ENCODE measurements at places on chromosomes 2 and 18.

GRCh38 chr18:27361477-27361876, 176.4 kb upstream of the CHST9 start:
- DNase-seq, result no peak

- peak; percentile 15 for DNase-seq
Measured at GRCh38 chr2:109031476-109032228, 42.6 kb upstream of the EDAR start.

DNA sequence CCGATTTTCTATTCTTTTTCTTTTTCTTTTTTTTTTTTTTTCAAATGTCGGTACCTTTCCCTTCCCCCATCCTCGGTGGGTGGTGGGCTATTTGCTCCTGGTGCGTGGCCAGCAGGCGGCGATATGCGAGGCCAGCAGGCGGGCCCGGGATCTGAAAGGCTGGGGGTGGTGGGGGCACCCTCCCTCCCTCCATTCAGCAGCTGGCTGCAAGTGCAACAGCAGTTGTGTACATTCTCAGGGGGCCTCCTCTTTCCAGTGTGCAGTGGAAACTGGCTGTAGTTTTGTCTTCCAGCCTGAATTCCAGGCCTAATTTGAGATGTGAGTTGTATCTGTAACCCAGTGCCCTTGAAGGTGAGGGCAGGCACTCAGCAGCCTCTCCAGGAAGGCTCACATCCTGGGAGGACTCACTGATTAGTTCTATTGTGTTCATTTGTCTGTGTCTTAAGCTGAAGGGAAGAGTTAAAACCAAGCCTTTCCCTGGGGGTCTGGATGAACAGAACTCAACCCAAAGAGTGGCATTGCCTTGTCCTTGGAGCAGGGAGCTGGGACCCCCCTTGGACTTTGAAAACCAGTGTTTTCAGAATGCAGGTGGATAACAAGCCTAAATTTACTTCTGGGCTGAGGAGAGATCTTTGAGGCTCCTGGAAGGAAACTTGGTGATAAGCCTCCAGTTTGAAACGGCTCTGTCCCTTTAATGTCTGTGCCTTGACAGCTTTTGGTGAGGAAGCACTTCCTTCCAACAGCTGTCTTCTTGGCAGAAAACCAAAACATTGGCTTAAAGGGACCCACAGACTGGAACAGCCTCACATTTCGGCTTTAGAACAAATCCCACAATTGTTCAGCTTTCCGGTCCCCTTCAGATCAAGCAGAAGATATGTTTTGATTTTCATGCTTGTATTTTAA, 3.3 kb downstream of the MYCN start:
- DNase-seq, result peak; percentile 10

DNA sequence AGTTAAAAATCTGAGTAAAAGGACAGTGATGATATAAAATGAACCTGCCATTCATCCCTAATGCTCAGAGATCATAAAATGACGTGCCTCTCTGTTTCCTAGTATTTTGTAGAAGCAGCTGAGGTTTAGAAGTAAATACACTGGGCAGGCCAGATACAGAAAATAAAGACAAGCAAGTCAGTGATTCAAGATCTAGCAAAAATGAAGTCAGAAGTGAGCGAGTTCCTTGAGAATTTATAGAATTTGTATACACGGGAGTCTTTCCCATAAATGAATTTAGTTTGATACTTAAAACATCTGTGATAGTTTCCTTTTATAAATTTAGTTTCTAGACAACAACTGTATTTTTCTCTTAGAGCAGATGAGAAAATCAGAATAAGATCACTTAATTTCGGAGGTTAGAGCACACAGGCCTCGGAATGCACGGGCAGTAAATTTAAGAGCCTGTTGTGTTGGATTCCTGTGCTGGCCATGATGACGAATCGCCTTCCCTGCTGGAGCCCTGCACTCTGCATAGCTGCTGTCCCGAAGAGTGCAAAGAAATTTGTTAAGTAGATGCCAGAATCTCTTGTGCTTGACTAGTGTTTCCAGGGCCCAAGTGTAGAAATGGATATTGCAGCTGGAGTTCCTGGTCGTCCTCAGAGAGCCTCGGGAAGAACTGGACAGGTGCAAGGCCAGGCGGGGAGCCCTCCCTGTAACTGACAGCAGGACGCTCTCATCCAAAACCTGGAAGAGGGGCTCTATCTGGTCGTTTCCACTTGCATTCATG, 83.7 kb upstream of the RBM44 start:
- DNase-seq, result no peak

DNA sequence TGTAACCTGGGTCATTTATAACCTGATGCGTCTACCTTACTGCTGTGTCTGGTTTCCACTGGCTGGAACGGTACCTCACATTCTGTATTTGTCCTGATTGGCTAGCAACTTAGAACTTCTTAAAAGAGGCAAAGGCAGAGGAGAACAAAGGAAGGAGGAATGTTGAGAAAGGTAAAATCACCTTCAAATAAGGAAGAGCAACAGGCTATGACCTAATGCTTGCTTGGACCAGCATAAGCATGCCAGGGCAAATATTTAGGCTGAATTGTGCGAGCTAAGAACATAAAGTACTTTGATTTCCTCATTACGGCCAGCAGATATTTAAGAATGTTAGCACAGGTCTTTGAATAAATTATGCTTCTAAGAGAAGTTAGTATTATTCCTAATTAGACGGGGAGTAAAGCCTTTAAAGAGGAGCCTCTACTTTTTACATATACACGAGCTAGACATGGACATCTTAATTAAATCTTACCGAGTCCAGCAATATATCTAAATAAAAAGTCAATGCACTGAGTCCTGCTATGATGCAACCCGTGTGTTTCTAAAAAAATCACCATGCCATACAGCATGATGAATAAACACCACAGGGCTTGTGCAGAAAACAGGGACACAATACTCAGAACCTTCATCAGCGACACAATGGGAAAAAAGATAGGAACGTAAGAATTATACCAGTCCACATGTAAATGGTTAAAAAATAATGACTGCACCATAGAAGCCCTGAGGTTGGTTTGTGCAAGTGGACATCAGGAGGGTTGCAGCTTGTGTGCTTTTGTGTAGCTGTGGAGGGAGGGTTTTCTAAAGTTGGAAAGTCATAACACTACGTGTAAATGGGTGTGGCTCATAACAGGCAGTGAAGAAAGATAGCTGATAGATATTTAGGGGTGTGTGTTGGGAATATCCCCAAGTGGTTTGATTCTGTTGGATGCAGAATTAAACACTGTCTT, 14.2 kb downstream of the SEPTIN2 start:
- DNase-seq, result no peak

- DNase-seq, result peak; percentile 35
Measured at GRCh38 chr2:156083763-156084493, 248.6 kb downstream of the NR4A2 start.

- DNase-seq, result no peak
Measured at GRCh38 chr18:12315490-12315889, 7.4 kb downstream of the TUBB6 start.

- no peak for DNase-seq
Measured at GRCh38 chr18:23226930-23227725, 91.8 kb downstream of the CABLES1 start.

DNA sequence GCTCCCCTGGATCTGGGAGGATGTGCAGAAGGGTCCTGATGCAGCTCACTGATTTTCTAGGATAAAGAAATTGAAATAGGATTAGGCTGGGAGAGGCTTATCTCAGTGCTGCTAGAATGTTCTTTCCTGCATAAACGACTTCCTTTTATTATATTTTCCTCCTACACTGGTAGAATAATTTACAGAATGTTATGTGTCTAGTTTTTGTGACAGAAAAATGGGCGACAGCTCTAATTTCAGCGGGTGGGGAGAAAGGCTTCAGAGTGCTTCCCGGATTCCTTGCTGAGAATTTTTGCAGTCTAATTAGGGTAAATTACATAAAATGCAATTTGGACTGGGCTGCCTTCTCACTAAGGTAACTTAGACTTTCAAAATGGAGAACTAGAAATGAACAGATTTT, 66.2 kb downstream of the SKA1 start:
- DNase-seq, result no peak

DNA sequence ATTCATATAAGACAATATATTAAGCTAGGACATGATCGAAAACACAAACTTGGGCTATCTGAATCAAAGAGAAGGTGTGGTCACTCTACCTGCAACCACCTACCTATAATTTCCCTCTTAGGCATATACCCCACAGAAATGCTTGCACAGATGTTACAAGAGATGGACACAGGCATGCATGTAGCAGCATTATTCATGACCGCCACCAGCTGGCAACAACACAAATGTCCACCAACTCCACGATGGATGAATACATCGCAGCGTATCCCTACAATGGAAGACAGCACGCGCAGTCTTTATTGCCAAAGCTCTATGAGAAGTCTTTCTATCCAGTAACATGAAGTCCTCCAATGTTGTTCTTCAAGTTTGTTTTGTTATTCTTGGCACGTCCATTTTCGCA, 90.8 kb downstream of the ARL4C start:
- DNase-seq, result no peak

- no peak for DNase-seq
Measured at GRCh38 chr2:105330681-105331375, 1.3 kb upstream of the TGFBRAP1 start.

GRCh38 chr2:142825861-142826260, 51.6 kb upstream of the KYNU start:
- DNase-seq, result no peak

GRCh38 chr18:77733292-77733903, 483.8 kb downstream of the GALR1 start:
- no peak for DNase-seq
